ENCODE measurements at places on chromosomes 12 and 14.

GRCh38 chr12:65362234-65363031, 84.0 kb downstream of the MSRB3 start:
- no peak for DNase-seq

- no peak for DNase-seq
Observed at GRCh38 chr14:58701156-58701555, 63.4 kb downstream of the DACT1 start.

DNA sequence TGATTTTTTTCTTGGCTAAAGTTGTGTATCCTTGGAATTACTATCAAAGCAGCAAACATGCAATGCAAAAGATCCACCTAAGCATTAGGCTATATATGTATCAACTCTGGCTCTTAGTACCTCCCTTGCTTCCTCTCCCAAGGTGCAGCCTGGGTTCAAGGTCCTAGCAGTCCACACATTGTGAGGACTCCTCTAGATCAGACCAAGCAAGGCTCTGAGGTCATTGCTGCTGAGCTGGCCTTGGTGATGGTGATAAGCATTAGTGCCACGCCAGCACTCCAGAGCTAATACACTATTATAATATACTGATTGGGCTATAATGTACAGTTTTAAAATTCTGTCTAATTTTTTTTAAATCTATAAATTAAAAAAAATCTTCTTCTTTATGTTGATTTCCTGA, 196.9 kb upstream of the BTG1 start:
- DNase-seq = no peak

DNA sequence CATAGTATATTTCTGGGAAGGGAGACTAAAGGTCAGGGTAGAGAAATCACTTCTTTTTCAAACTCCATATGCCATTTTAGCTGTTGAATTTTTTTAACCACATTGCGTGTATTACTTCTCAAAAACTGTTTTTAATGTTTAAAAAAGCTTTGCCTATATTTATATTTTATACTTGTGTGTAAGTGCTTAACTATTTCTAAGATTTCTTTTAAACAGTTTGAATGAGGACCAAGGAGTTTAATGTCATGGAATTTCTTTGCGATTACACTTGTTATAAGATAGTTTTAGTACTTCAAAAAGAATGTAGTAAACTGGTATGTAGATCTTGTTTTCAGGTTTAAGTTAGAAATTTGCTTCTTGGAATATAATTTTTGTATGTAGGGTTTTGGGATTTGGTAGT, 7.2 kb downstream of the SPATA7 start:
- no peak for DNase-seq

DNA sequence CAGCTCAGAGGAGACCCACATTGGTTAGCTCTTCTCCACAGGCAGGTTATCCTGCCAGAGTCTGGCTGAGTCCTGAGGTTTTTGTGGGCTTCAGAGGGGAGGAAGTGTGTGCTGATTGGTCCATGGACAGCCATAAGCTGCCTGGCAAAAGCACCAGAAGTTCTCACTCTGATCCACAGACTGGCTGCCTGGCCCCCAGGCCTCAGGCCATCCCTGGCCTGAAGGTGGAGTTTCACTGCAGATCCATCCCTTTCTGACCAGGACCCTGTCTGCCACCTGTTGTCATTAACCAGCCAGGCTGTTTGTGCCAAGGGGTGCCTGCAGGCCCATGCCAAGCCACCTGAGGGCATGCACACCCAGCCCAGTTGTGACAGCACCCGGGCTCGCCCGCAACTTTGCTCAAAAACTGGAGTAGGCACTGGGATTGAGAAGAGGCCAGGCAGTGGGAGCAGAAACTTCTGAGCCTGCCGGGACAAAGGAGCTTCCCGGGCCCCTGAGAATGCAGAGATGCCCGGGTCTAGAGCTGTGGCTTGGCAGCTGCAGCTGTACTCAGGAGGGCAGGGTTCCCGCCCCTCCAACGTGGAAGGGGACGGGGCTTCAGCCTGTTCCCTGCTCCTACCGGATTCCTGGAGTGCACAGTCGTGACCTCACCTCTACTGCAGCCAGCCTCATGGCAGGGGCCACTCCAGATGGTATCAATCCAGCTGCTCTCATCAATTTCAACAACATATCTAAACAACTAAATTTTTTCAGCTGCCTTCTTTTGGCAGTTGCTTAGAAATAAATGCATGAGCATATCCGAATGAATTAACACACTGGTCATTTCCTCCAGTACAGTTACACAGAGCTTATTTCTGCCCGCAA, 1277.3 kb downstream of the SLC16A7 start:
- no peak for DNase-seq

GRCh38 chr14:82837611-82838140, 1304.0 kb upstream of the SEL1L start:
- no peak for DNase-seq

GRCh38 chr14:71094722-71095121, 187.5 kb downstream of the PCNX1 start:
- DNase-seq = no peak

GRCh38 chr12:34051486-34051885, 29.2 kb downstream of the ALG10 start:
- DNase-seq = no peak

GRCh38 chr14:25350021-25350420, 300.1 kb upstream of the STXBP6 start:
- no peak for DNase-seq

GRCh38 chr14:91750634-91751198, 18.8 kb upstream of the CATSPERB start:
- DNase-seq = no peak

DNA sequence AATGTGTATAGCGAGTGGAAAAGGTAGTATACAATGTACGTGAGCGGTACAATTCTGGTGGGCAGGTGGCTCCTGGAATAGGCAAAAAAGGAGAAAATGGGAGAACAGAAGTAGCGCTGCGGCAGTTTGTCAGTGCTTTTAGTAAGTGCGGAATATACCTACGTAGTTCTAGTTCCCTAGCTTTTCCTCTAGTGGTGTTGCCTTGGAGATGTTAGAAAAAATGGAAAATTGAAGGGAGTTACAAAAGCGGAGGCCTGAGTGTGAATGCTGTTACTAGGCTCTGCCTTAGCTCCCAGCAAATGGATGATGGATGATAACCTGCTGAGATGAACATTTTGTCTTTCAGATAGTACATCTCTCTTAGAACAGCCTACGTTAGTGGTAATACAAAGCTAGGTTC, 1.1 kb downstream of the TTC8 start:
- no peak for DNase-seq

DNA sequence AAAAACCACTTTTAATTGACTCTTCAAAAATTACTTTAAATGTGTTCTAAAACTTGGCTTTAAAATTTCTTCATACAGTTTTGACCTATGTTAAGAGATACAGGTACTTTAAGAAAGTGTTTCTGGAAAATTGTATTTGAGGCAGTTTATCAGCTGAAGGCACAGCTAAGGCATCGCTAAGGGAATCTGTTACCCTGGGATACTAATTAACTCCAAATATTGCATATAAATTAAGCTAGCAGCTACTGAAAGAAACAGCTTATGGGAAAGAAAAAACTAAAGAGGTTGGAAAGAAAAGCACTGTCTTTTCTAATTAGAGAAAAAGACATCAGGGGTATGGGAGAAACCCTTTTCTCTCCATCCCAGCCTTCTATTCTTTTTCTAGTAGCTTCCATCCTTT, 134.1 kb upstream of the SLC35F4 start:
- DNase-seq = no peak

DNA sequence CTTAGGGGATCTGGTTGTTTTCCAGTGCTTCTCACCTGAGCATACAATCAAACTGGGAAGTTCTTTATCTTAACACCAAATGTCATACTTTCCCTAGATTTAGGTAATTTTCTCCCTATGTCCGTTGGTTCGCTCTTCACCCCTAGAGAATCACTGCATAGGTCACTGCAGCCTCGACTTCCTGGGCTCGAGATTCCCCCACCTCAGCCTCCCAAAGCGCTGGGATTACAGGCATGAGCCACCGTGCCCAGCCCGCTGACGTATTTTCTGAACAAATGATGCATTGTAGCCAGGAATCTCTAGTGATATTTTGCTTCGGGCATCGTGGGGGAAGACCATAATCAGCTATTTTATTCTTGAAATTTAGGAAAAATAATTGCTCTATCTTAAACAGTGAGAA, 1.1 kb upstream of the RPL41 start:
- no peak for DNase-seq

DNA sequence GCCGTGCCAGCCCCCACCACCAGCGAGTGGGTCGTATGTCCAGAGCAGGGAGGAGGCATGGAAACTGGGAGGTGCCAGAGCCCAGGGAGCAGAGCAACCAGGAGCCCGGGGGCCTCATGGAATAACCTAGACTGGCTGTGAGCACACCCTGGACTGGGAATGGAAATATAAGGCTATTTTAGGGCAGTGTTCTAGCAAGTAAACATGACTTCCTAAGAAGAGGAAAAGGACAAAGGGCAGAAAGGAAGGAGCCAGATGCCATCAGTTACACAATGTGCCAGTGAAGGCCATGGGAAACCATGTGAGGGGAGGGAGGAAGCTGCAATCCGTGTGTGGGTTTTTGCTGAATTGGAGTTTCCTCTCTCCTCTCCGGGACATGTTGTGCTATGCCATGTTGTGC, 18.7 kb upstream of the CPM start:
- no peak for DNase-seq

DNA sequence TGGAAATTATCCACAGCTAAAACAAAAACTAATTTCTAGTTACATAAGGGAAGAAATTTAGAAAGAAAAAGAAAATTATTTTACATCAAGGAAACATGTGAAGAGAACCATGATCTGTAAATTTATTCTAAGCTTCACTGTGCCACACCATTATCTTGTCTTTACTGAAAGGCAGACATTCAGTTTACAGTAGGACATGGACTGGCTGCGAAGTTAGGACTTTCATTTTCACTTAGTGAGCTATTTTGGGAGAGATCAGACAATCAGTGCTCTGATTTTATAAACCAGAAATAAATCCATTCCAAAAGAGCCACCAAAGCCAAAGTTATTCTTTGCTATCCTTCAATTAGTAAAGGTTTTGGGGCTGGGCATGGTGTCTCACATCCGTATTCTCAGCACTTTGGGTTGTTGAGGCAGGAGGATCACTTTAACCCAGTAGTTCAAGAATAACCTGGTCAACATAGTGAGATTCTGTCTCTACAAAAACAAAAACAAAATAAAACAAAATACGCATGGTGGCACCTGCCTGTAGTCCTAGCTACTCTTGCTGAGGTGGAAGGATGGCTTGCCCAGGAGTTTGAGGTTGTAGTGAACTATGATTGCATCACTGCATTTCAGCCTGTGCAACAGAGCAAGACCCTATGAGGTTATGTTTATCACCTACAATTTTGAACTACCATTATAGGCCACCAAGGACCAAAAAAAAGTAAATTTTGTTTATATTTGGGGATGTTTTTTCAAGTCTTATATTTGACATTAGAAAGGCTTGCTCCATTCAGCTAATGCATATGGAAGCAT, 1084.8 kb upstream of the ATXN7L3B start:
- DNase-seq = no peak

- DNase-seq = no peak
Observed at GRCh38 chr14:71705460-71705859, 226.8 kb upstream of the RGS6 start.

DNA sequence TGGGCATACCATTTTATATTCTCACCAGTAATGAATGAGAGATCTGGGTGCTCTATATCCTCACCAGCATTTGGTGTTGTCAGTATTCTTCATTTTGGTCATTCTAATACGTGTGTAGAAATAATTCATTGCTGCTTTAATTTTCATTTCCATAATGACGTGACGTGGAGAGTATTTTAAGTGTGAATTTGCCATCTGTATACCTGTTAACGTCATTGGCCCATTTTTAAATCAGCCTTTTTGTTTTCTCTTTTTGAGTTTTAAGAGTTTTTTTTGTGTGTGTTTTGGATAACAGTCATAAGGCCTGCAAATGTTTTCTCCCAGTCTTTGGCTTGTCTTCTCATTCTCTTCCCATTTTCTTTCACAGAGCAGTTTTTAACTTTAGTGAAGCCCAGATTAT, 74.4 kb upstream of the SYT1 start:
- no peak for DNase-seq

GRCh38 chr14:29097476-29097875, 330.9 kb downstream of the FOXG1 start:
- no peak for DNase-seq

- no peak for DNase-seq
Observed at GRCh38 chr12:112710414-112710813, 81.1 kb upstream of the RPH3A start.

DNA sequence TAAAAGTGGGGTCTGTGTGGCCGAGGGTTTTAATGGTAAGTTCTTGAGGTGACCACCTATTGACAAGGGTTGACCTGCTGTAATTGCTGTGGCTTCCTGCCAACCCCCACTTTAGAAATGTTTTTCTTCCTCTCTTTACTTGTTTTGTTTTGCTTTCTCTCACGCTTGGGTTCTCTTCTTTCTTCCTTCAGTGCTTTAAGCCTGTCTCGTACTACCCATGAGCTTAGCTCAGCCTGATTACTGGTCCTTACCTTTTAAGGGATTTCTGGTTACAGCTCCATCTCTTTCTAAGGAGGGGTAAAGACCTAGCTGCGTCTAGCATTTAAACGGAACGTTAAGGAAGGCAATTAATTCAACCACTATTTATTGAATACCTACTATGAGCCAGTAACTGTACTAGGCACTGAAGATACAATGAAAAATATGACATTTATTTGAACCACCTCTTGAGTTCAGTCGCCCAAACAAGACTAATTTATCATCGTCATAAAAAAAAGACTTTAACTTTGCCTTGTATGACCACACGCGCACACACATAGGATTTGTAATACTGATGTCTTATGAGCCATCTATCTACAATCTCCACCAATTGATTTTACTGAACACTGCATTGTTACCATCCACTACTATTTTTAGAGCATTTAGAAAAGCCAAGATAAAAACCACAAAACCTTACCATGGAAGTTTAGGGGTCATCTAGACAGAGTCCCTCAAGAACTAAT, 888 bp upstream of the PPP1R12A start:
- DNase-seq = no peak

GRCh38 chr14:46985529-46986380, 334.2 kb upstream of the RPL10L start:
- no peak for DNase-seq

- DNase-seq = no peak
Observed at GRCh38 chr12:127205781-127206555, 1061.0 kb upstream of the TMEM132C start.

DNA sequence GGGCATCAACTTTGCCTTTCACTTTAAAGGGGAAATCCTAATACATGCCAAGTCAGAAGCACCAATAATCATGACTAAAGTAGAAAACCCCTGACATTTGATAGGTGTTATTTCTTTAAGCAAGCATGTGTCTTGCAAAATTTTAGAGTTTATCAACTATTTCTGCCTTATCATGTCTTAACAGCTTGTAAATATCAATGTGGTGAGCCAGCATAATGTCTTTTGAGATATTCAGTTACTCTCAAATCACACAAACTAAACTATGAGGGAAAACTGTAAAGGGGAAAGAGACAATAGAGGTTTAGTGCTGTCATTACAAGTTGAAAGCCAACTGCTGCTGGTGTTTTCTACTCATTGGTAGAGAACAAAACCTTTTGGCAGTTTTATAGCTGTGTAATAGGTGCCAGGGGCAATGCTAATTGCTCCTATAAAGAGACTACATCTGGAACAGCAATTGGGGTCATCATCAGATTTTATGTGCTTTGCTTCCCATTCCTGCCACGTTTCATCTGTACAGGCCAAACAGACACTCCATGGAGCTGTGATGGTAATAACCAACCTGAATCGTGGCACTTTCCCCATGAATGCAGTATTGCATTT, 1027.4 kb downstream of the FSCB start:
- DNase-seq = no peak
